Neuronal stem cell (in vitro differentiated cells): ENCODE measurements at places on chromosomes 6 and 20.
A peak's percentile ranks its signal among the peaks of the same experiment; 100 is the strongest.

DNA sequence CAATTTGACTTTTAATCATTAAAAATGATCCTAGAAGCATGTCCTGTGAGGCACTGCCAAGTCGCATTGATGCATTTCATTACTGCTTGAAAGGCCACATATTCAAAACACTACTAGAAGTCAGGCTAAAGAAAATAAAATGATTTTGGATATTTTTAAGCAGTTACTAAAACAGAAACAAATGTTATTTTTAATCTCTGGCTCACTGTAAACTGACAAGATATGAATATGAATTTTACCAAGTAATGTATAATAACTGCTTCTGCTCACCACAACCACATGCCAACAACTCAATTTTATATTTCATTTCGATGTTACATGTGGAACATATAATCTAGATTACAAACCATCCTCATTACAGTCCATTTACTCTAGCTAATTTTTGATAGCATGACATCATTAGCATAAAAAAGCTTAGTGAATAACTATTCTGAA, 90.6 kb downstream of the ATXN1 start:
- no peak for DNase-seq

DNA sequence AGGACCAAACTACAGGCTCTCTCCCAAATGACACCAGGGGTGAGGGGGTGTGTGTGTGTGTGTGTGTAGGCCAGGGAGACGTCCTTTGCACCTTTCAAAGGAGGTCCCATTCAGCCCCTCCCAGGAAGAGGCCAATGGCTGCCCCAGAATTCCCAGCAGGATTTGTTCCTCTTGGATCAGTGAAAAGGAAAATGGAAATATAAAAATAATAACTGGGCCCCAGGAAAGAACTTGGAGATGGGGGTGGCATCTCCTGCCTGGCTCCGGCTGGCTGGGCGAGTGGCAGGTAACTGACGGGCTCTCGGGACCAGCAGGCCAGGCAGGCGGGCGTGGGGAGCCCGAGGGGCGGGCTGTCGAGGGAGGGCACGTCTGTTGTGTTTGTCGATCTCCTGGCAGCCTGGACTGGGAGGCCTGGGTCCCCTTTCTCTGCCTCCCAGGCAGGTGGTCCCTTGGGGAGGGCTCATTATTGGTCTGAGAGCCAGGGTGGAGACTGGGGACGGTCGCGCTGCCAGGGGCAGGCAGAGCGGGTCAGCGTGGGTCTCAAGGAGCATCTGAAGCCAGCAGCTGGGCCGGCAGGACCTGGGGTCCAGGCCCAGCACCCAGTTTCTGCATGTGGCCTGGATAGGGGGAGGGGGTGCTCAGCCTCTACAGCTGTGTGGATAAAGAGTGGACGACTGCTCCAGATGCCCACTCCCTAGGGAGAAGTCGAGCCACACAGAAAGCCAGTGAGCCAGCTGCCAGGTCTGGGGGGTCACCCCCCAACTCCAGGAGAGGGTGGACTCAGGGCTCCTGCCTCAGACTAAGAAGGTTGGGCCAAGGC, 3.1 kb downstream of the NOL4L start:
- DNase-seq: no peak

DNA sequence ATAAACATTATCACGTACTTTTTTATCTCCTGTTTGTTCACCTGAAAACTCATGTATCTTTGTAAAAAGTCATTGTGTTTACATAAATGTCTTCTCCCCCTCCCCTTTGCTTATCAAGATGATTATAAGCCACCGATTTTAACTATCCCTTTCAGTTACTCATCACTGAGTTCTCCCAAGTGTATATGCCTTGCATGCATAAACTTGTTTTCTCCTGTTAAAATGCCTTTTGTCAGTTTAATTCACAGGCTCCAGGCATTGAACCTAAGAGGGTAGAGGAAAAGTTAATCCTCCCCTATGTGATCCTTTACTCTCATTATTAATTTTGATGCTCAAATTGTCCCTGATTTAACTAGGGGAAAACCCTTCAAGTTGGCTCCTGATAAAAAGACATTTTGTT, 24.2 kb downstream of the ANKEF1 start:
- DNase-seq: no peak

GRCh38 chr6:6721606-6722005, 133.1 kb downstream of the LY86 start:
- no peak for DNase-seq

GRCh38 chr6:73746787-73747186, 50.8 kb downstream of the CD109 start:
- no peak for DNase-seq

DNA sequence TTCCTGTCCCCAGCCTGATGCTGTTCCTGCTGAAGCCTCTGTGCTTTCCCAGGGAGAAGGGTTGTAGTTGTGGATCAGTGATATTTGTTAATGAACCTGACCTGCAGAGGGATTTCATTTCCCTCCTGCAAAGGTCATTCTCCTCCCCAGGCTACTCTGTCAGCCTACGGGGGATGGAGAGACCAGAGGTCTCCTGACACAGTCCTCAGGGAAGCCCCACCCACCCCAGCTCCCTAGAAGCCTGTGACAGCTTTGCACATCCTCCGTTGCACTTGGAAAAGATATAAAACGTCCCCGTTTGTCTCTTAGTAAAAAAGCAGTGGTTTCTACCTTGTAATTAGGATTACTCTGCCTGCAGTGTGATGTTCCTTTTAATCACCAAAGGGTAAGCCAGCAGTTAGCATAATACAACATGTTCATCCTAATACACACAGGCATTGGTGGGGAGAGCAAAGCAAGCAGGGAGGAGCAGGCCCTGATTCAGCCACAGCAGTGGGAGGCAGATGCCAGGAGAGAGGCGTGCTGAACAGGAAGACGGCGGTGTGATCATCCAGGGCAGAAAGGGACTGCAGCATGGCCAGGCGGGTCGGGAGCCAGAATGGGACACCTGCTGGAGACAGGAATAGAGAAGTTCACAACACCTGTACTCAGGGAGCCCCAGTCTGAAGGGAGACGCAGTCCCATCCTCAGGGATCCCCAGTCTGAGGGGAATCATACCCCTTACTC, 293.5 kb downstream of the LRFN2 start:
- no peak for DNase-seq

DNA sequence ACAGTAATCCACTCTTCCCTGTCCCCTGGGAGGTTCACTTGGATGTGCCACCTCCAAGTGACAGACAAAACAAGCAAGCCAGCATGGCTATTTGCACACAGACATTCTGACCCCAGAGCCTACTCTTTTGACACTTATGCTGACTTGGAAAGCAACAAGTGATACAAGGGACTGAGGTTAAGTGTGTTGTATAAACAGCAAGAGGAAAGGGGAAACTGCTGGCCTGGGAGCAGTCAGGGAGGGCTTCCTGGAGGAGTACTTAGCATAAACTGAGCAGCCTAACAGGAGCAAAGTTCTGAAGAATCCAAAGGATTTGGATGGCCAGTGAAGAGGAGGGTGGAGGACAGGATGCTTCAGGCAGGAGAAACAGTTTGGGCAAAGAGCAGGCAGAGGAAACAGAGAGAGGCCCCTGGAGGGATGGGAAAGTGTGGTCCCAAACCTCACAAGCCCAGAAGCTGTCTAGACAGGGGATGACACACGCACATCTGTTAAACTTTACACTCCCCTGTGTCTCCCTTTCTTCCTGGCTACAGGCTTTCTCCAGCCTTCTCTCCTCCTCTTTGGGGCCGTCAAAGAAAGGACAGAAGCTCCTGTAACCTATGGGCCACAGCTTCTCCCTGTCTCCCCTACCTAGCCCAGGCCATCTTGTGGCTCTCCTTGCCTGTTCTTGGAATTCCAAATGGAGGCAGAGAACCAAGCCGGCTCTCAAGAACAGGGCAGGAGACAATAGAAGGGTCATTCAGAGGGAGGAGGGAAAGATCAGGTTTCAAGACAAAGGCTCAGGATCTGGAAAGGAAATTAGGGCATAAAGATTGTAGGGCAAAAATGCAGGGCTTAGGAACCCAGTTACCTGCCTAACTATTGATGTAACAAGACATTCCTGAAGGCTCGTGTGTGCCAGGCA, 19.3 kb downstream of the SULF2 start:
- DNase-seq: peak; percentile 63

DNA sequence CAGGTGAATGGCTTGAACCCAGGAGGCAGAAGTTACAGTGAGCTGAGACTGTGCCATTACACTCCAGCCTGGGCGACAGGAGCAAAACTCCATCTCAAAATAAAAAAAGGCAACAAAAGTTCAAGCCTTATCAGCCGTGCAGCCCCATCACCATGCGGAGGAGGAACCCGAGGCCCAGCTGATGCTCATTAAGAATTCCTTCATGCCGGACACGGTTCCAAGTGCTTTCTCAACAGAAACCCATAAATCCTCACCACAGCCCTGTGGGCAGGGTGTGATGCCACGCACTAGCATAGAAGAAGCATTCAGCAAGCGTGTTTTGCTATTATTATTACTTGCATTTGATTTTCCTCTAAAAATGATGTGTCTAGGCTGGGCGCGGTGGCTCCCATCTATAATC, 56.3 kb downstream of the PREX1 start:
- no peak for DNase-seq

- DNase-seq: no peak
Observed at GRCh38 chr6:144160431-144161005, 10.2 kb downstream of the STX11 start.

- no peak for DNase-seq
Observed at GRCh38 chr6:129902681-129903080, 41.6 kb upstream of the TMEM244 start.

DNA sequence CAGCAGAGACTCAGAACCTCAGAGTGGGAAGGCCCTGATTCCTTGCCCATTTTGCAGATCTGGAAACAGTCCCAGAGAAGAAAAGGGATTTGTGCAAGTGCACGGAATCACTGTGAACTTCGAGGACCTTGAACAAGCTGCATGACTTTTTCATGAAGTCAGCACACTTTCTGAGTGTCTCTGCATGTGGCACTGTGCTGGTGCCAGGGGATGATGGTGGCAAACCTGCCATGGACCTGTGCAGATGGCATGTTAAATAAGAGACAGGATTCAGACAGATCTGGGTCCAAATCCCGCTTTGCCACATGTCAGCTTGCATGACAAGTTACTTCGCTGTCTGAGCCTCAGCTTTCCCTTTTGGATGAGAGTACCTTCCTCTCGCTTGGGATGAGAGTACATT, 26.8 kb downstream of the ZNF831 start:
- DNase-seq: no peak

DNA sequence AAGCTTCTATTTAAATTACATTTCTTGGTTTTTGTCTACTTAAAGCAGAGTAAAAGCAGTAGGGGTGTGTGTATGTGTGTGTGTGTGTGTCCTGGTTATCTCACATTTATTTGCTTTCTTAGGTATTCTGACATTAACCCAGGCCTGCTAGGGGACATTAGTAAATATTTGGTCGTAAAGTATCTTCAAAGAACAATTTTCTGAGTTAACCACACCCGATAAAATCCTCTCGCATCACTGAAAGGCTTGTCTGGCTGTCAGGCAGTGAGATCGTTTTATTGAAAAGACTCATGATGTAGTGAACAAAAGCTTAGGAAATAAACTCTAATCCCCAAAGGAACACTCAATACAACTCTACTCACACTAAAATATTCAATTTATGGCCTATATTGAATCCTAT, 77.9 kb downstream of the ZNF217 start:
- DNase-seq: no peak

DNA sequence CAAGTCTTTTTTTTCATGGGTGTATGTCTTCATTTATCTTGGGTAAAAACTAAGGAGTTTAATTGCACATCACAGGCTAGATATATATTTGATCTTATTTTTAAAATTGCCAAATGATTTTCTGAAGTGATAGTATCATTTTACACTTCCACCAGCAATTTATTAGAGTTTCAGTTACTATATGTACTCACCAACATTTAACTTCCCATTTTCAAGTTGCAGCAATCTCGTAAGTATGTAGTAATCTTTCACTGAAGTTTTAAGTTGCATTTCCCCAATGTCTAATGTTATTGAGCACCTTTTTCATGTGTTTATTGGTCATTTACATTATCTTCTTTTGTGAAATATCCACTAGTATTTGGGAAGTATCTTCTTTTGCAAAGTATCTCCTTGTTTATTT, 277.4 kb upstream of the CNR1 start:
- DNase-seq: no peak

GRCh38 chr6:65182681-65183080, 524.3 kb downstream of the EYS start:
- no peak for DNase-seq

DNA sequence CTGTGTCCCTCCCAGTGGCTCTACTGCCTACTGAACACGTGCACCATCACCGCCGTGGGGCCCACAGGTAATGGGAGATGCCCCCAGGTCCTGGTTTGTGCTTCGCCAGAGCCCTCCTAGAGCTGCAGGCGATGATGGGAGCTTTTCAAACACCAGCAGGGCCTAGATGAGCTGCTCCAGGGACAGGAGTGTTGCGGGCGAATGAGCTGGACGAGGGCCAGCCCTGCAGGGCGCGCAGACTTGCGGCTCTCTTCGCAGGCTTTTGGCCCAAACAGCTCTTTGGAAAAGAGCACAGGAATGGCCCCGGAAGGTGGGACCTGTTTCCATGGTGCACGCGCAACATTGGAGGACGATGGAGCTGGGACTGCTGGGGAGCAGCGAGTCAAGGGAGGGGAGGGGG, 409.3 kb upstream of the SULF2 start:
- DNase-seq: no peak

DNA sequence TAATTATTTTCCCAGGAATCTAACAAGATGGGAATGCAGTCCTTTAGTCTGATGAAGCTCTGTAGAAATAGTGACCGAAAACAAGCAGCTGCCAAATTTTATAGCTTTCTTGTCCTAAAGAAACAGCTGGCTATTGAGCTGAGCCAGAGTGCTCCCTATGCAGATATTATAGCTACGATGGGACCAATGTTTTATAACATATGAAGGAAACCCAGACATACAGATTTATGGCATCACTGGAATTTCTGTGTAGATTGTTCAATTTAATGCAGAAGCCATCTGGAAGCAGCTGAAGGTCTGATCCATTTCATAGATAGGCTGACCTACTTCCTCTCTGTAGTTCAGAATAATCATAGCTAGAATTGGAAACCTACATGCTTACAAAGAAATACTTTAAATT, 11.8 kb upstream of the SNPH start:
- no peak for DNase-seq

GRCh38 chr20:40056171-40056570, 632.9 kb downstream of the MAFB start:
- no peak for DNase-seq

GRCh38 chr6:124010574-124010973, 206.9 kb downstream of the NKAIN2 start:
- DNase-seq: no peak

GRCh38 chr6:41376176-41376575, 40.8 kb downstream of the NCR2 start:
- DNase-seq: no peak
